Aorta (tissue), 5 donors: ENCODE measurements at places on chromosomes 4 and X.

- DNase-seq: no peak
These were observed 47.9 kb downstream of the DCAF8L1 start for GRCh38 chrX:27933361-27933760.

- DNase-seq: no peak
These were observed 132.2 kb downstream of the AFAP1 start for GRCh38 chr4:7807351-7807921.

DNA sequence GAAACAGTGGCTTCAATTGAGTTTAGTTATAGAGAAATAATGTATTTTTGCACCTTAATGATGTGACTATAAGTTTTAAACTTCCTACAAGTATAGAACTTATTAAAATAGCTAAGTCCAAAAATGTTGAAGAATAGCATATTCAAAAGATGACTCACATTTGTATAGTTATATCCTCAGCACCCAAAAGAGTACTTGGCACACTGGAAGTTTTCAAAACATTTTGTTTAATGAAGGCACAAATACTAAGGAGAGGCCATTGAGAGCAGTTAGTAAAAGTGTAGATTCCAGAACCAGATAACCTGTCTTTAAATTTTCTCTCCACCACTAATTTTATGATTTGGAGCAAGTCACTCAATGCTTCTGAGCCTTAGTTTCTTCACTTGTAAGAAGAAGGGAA lies 226.9 kb upstream of the MID1 start:
- no peak for DNase-seq

- DNase-seq: no peak
These were observed 9.9 kb downstream of the CPE start for GRCh38 chr4:165388756-165389155.

DNA sequence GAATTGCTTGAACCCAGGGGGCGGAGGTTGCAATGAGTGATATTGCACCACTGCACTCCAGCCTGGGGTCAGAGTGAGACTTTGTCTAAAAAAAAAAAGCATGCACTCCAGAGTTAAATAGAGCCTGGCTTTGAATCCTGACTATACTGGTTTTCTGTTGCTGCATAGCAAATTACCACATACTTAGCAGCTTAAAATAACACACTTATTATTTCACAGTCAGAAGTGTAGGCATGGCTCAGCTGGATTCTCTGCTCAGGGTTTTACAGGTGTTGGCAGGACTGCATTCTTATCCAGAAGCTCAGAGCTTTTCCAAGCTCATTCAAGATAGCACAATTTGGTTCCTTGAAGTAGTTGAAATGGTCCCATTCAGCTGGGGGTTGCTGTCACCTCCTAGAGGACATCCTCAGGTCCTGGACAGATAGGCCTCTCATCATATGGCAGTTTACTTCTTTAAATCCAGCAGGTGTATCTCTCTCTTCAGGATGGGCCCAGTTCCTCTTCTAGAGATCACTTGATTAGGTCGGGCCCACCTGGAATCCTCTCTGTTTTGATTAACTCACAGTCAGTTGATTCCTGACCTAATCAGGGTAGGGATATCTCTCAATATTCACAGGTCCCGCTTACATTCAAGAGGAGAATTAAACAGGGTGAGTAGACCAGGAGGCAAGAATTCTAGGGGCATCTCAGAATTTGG lies 26.8 kb downstream of the DOCK11 start:
- no peak for DNase-seq

GRCh38 chr4:7766086-7766485 lies 173.6 kb downstream of the AFAP1 start:
- DNase-seq: peak; percentile 13

DNA sequence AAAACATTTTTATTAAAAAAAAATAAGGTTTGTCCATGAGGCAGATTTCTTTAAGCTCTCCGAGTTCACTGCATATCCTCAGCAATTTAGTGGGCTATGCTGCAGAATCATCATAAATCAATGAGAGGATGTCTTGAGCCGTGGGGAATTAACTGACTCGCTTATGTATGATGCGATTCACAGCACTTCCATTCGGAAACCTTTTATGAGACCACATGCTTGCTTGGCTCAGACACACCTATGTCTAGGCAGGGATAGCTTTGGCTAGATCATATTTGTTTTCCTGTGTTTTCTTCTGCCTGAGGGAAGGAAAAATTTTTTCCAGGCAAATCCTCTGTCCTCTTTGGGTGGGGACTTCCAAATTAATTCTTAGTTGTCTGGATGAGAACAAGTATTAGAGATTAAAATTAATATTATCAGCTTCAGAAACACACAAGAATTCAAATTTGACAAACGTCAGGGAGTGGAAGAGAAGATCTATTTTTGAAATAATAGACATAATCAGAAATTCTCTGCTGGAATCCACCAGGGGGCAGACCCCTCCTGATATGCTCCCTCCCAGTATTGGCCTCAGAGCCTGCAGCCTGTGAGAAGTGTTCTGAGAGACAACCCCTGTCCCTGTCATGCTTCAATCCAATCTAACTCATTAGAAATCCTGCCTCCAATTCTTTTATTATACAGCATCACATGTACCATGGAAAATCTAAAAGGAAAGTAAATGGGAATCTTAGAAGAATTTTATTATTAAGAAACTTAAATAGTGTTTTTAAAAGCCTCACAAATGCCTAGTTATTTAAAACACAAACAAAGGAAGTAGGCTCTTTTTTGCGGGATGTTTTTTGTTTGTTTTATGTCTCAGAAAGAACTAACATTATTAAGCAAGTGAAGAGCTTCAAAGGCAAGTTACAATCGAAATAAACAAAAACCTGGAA lies 345.1 kb upstream of the TACR3 start:
- DNase-seq: no peak

- DNase-seq: no peak
These were observed 39.5 kb upstream of the GRPEL1 start for GRCh38 chr4:7107166-7107905.

DNA sequence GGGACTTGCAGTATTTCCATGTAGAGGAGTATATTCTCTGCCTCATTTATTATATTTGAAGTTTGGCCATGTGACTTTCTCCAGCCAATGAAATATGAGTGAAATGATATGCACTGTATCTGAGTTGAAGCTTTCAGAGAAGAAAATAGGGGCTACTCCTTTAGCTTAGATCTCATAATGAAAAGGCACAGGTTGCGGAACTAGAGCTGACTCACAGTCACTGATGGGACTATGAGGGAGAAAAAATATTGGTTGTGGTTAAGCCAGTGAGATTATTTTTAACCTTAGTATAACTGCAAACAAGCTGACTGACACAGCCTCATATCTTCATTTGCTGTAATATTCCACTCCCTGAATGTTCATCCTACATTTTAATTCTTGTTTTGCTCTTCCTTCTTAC lies 1104.3 kb downstream of the RPA4 start:
- DNase-seq: no peak

- DNase-seq: no peak
These were observed 23.3 kb upstream of the PPP2R2C start for GRCh38 chr4:6495736-6496135.

GRCh38 chrX:134622056-134622812 lies 36.0 kb downstream of the PLAC1 start:
- DNase-seq: no peak

DNA sequence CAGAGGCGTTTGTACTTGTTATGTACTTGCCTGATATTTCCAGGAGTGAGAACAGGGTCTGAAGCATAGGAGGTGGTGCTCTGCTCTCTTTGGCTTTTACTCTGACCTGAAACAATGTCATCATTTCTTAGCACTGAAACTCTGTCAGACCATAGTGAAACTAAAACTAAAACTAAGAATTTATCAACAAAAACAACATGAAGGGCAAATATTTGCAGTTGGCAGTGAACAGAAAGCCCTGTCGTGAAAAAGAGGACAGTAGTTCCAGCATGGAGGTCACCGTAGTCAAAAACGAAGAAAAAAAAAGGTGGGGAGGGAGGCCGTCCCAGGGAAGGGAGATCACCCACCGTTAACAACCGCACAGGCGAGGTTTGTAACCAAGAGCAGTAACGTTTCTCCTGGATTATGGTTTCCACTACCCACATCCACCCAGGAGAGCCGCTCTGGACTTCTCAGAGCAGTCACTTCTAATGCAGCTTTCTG lies 97.5 kb downstream of the ANK2 start:
- DNase-seq: no peak

DNA sequence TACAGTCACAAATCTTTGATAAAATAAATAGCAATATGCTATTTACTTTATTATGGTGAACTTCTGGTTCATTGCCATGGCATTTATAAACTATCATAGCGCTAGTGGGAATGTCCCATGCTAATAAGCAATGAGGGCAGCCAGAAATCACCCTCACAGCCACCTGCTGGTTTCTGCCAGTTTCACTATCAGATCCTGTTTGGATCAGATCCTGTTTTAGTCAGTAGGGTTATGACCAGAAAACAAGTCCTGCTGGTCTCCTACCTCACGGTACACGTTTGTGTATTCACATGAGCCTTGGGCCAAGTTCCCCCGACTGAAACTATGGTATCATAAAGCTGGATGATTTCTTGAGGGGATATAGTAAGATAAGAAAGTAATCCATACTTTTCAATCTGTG lies 17.7 kb downstream of the FOXR2 start:
- no peak for DNase-seq

GRCh38 chrX:2954541-2954940 lies 25.4 kb upstream of the ARSD start:
- no peak for DNase-seq

GRCh38 chrX:131831185-131831520 lies 191.9 kb upstream of the STK26 start:
- no peak for DNase-seq

DNA sequence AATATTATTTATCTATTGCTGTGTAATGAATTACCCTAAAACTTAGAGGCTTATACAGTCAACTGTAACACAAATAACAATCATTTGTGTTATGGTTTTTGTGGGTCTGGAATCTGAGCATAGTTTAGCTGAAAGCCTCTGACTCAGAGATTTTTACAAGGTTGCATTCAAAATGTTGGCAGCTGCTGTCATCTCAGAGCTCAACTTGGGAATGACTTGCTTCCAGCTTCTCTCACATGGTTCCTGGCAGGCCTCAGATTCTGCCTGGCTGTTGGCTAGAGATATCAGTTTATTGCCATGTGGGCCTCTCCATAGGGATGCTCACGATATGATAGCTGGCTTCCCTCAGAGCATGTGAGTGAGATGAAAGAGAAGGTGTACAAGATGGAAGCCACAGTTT lies 70.2 kb upstream of the BRWD3 start:
- no peak for DNase-seq

- no peak for DNase-seq
These were observed 7.3 kb downstream of the EMCN start for GRCh38 chr4:100510551-100510950.

DNA sequence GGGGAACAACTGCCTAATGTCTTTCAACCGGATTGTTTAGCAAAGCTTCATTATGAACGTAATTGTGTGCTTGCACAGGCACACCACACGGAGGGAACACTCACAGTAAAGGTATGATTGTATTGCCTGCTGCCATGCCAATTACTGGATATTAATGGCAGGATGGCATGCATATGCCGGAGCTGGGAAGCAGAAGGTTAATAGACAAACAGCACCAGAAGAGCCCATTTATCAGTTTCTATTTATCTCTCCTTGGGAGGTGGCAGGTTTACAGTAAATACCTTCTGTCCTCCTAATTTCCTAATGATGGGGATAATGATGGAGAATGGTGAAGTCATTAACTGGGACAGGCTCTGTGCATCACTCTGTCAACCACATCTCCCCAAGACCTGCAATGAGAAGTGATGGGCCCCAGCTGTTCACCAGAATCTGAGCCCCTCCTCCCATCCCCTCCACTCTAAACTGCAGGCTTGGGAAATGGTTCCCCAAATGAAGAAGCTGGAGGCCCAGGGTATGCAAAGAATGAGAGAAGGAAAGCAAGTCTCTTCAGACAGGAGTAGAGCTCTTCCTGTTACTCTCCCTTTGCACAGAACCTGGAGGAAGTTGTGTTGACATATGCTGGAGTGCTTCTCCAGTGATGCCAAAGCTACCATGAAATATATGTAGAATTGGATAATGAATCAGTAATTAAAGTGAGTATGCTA lies 160.8 kb downstream of the NAA11 start:
- no peak for DNase-seq

DNA sequence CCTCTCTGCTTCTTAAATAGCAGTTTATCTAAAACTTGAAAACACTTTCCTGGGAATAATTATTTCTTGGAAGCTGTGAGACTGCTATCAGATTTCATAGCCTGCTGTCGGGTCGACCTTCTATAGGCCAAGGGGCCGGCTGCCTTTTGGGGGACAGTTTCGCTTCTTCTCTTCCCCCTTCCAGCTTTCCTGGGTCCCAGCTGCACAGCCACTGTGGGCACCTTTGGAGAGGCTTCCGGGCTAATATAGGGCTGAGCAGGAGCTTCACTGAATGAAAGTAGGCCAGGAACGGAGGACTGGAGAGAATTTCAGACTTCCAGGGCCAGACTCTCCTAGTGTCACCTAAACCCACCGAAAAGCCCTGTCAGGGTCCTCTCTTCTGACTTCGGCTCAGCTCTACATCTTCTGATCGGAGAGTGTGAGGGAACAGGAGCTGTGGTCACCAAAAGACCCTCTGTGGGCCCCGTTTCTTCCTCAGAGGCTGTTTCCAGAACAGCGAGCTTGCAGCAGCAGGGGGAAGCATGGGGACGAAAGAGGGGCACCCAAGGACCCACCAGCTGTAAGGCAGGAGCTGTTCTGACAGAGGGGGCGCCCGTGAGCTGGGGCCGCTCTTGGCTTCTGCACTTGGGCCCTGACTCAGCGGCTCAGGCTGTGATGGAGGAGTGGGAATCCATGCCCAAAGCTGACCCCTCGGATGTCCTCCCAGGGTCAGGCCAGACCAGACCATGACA lies 620.6 kb downstream of the BCOR start:
- DNase-seq: no peak

DNA sequence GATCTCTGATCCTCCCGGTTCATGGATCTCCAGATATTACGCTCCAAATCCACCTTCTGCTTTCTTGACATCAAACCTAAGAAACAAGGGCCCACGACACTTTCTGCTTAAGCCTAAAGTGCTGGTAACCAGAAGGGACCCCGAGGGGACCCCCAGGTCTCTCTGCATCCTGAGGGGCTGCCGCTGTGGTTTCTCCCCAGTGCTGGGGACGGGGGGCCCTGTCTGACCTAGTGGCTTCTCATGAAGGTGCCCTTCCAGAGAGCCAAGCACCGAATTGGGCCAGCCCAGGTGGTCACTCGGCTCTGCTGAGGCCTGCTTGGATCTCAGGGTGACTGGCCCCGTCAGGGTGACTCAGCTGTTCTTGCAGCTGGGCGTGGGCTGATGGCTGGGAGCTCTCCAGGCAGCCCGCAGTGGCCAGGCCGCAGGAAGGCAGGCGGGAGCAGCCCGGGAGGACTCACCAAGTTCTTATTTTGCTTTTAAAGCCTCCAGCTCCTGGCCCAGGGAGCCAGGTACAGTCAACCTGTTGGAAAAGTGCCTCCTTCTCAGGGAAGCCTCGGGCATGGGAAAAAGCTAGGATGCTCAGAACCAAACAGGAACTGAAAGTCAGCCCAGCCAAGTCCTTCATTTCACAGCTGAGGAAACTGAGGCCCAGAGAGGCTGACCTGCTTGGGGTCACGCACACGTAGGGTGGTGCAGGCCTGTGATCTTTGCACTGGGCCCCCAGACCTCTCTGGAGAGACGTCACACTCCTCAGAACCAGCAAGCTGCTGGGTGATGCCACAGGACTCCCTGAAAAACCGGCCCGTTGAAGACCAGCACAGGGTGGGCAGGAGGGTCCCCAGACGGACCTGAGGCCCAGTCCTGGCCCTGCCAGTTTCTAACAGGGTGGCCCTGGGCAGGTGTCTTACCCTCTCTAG lies 16.7 kb downstream of the BLOC1S4 start:
- DNase-seq: peak; percentile 91

GRCh38 chrX:2398064-2398656 lies 102.6 kb downstream of the DHRSX start:
- DNase-seq: no peak

- DNase-seq: no peak
These were observed 16.2 kb downstream of the ANXA5 start for GRCh38 chr4:121680571-121680970.
